ENCODE measurements at places on chromosomes 11 and 22.

GRCh38 chr11:2306452-2306823 is 4.6 kb downstream of the TSPAN32 start:
- no peak for DNase-seq

DNA sequence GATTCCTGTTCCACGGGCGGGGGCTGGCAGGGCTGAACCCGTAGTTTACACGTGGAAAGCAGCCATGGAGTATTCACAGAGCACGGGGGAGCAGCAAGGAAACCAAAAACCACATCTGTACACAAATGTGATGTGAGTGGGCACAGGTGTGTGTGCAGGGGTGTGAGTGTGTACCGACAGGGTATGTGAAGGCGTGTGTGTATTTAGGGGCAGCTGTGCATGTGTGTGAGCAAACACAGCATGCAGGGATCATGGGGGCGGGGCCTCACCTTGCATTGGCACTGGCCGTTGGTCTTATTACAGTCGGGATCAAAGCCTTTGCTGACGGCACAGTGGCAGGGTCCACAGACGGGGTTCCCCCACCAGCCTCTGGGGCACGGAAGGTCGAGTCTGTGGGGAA is 58.4 kb downstream of the TRMU start:
- no peak for DNase-seq

- no peak for DNase-seq
Observed at GRCh38 chr11:126511475-126512115, 156.1 kb downstream of the ST3GAL4 start.

DNA sequence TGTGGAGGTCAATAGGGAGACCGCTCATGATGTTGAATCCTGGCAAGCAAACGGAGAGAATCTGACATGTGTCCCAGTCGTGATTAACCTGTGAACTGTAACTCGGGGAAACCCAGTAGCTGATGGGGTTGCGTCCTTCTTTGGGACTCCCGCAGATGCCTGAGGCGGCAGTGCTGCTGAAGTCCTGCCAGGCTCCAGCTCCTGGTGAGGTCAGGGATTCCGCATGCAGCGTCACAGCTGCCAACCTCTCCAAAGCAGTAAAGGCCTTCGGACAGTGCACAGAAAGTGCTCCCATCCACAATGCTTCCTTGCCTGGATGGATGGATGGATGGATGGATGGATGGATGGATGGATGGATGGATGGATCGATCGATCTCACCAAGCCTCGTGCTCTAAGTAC is 13.5 kb downstream of the KCNQ1 start:
- DNase-seq = no peak

DNA sequence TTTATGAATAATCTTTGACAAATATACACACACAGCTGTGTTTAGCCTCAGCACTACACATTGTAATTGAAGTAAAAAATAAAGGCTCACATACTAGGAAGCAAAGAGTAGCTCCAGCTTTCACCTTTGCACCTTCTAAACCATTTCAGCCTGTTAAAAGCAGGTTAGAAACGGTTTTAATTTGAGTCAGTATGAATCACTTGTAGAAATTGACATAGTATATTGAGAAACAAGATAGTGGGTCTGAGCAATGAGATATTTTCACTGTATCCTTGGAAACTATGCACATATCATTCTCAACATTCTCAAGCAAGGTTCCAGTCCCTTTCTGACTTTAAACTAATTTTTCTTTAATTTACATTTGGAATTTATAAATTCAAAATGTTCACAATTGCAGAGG is 380.3 kb downstream of the AASDHPPT start:
- no peak for DNase-seq

- no peak for DNase-seq
Observed at GRCh38 chr11:17432002-17432401, 43.5 kb upstream of the KCNJ11 start.

DNA sequence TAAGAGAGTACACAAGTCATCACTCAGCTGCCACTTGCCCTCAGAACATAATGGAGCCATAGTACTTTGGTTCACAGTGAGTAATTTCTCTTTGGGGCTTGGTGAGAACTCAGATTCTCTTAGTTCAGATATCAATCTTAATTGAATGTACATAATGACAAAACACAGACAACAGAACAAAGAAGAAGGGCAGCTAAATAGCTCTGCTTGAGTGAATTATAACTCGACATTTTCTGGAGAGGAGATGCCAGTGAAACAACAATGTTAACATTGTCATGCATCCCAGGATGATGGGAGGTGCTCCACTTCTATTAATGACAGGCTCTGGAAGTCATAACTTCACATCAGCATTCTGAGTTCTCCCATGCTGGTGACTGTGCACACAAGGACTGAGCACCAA is 508.1 kb downstream of the TMEM135 start:
- no peak for DNase-seq

GRCh38 chr11:69299023-69299461 is 5.1 kb downstream of the MYEOV start:
- DNase-seq = no peak

DNA sequence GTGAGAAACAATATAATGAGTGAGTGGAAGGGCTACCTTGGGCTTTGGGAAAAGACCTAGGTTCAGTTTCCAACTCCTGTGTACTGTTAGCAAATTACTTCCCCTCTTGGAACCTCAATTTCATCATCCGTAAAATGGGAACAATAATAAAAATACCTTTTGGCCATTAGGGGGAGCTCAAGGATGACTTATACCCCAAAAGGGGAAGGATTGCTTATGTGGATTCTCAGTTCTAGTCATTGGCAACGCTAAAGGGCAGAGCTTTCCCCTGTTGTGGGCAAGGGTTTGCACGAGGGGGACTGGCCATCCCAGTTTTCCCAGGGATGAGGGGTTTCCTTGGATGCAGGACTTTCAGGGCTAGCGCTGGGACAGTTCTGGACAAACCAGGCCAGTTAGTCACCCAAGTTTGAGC is 3.1 kb upstream of the COMMD9 start:
- no peak for DNase-seq

DNA sequence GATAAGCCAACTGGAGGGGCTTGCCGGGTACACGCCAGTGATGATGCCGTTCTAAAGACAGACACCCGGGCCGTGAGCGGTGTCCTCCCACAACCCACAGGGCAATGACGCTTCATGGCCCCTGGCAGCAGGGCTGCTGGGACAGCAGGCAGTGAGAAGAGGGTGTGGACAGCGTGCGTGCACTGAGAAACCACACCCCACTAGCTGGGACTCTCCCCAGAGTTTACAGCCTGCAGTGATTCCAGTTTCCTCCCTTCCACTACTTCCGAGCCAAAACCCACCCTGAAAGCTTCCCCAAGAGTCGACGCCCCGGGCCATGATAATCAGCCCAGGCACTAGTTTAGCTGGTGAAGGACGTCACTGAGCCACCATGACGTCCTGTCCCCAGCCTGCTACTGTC is 29.2 kb downstream of the CPT1A start:
- no peak for DNase-seq

GRCh38 chr11:44524751-44525201 is 40.7 kb upstream of the CD82 start:
- DNase-seq = no peak

DNA sequence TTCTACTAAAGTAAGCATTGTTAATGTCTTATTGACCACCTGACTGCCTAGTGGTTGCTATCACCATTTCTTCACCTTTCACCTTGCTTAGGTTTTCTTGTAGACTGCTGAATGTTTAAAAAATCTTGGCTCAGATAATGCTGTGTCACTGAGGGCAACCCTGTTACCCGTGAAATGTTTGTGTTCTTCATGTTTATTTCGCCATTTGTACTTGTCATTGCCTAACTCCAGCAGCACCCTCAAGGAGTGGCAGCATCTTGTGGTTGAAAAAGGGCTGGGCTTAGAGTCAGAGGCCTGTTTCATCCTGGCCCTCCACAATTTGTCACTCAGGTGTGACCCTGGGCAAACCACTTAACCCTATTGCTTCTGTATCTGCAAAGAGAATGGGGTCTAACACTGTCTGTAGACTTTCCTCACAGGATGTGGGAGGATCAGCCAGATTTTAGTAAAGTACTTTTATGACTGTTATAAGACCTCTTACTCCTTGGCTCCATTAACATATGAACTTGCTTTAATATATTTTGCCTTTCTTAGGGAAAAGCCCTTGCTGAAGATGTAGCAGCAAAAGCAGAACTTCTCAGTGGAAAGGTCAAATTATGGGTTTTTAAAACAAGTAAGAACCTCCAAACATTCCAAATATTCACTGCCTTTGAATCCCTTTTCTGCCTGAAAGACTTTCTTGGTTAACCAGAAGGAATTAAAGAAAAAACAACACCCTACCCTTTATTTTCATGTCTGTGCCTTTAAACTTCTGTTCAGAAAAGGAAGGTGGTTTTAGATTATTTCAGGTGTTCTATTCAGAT is 154.5 kb upstream of the C11orf87 start:
- DNase-seq = no peak

DNA sequence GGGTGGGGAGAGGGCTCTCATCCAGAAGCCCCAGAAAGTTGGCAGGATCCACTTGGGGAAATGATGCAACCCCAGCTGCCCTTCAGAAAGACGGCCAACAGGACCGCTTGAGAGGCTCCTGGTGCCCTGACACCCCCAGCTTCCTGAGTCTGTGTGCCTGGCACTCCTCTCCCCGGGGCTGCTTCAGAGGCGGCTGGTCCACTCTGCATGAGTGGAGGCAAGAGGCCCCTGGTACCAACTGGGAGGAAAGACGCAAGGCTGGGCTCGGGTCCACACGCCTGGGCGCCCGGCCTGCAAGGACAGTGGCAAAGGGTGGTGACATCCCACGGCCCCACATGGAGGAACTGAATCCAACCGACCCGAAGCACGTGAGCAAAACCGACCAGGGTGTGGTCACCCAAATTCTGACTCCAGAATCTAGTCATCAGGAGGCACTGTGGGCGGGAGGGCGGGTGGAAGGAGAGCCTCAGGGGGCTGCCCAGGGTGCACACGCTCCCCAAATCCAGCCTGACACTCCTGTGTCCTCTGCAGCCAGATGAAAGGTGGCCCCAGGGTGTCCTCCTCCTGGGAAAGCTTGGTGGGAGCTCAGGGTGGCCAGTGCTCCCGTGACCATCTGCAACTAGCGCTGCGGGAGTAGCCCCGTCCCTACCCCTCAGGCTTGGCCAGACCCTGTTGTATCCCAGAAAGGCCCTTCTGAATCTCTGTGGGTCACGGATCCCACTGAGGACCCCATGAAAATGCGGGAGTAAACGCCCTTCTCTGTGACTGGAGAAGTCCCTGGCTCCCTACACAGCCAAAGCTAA is 3.7 kb downstream of the RNH1 start:
- no peak for DNase-seq

DNA sequence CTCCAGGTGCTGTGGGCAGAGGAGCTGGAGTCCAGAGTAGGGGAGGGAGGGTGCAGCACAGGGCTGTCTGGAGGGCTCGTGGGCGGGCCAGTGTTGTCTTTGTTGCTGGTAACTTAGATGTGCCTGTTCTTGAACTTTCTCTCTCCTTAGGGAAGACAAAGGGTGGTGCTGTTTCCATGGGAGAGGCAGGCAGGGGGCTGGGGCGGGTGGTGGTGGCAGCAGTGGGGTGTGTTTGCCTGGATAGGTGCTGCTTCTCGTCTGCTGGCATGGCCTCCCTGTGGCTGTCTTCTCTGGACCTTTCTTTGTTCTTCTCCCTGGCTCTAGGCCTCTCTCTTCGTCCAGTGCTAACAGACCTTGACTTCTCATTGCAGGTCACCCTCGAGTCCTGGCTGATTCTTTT is 8.5 kb downstream of the SIDT2 start:
- DNase-seq = no peak

- no peak for DNase-seq
Observed at GRCh38 chr11:124798991-124799347, 1.2 kb downstream of the MSANTD2 start.

- DNase-seq = no peak
Observed at GRCh38 chr11:33044285-33044756, 4.9 kb downstream of the TCP11L1 start.

GRCh38 chr11:46330154-46330553 is 17.1 kb upstream of the DGKZ start:
- DNase-seq = no peak

GRCh38 chr11:43756575-43756974 is 76.0 kb downstream of the HSD17B12 start:
- no peak for DNase-seq

DNA sequence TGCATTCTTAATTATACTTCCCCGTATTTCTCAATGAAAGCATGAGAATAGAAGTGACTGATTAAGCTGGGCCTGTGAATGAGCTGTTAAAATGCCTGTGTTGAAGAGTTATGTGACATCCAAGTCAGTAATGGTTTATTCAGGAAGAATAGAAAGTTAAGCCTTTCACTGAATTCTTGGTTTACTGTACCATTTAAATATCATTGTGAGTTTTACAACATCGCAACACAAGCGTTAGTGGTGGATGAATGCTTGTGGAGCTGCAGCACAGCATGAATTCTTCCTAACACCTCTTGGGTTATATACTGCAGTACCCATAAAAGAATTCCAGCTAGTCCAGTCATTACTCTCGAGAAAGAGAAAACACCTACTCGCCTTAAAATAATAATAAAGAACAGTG is 257.8 kb downstream of the JRKL start:
- DNase-seq = no peak

- DNase-seq = no peak
Observed at GRCh38 chr11:90251599-90251998, 28.8 kb upstream of the CHORDC1 start.

- DNase-seq = no peak
Observed at GRCh38 chr22:21082248-21082647, 36.5 kb downstream of the LRRC74B start.

DNA sequence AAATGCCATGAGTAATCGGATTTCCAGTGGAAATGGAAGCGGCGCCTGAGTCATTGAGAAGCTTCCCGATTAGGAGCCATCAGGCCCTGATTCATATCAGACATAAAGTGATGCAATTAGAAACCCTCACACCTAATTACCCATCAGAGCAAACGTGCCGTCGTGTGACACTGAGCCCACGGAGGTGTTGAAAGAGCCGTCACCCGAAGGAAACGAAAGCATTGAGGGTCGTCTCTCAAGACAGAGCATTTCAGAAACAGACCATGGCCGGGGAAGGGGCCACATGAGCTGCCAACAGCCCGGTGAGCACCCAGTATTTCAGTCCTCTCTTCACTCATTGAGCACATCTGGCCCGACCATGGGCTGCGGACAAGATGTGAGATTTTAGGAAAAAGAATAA is 829.3 kb downstream of the TBC1D22A start:
- DNase-seq = no peak

GRCh38 chr22:48941033-48941902 is 886.4 kb downstream of the BRD1 start:
- no peak for DNase-seq

GRCh38 chr11:57095417-57095816 is 86.3 kb upstream of the LRRC55 start:
- no peak for DNase-seq

- no peak for DNase-seq
Observed at GRCh38 chr11:12260731-12261521, 116.4 kb upstream of the PARVA start.

DNA sequence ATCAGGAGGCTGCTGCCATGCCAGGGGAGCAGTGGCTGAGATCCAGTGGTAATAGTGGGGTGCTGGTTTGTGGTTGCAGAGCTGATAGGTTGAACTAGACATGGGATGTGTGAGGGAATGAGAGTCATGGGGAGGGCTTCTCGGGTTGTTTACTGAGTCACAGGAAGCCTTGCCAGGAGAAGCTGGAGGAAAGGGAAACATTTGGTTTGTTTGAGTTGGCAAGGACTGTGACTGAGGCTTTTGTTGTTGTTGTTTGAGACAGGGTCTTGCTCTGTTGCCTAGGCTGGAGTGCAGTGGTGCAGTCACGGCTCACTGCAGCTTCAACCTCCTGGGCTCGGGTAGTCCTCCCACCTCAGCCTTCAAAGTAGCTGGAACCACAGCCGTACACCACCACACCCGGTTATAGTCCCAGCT is 49.3 kb downstream of the CABIN1 start:
- no peak for DNase-seq
